D721Med (cell line): ENCODE measurements at places on chromosomes 12 and 14.

DNA sequence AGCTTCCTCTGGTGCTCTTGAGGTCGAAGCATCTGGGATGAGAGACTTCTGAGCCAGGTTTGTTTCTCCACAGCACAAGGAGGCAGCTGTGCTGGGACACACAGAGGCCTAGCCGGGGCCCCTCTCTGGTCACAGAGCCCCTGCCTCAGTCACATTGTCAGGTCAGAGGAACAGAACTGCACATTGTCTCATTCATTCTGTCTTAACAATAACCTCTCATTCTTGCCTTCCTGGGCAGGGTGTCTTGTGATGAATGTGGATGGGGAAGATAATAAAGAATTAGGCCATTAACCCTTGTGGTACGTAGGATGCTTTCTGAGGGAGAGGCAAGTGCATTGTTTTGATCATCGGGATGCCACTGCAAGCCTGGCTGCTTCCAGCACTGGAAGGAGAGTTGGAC lies 29.8 kb downstream of the FNTB start:
- no peak for DNase-seq

DNA sequence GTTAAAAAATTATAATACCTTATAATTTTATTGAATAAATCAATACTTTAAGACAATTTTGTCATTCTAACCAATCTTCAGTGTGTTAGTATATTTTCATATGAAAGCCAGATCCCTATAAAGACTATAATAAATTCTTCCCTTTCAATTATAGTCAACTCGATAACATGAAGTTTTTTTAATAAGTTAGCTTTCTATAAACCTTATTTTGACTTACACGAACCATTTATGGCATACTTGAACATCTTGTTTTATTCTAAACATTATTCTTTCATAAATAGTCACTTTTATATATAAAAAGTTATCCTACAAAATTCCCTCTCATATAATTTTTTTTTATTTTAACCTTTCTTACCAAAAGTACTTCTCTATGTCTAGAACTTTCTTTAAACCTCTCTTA lies 1002.3 kb downstream of the TMEM121 start:
- DNase-seq, result no peak

DNA sequence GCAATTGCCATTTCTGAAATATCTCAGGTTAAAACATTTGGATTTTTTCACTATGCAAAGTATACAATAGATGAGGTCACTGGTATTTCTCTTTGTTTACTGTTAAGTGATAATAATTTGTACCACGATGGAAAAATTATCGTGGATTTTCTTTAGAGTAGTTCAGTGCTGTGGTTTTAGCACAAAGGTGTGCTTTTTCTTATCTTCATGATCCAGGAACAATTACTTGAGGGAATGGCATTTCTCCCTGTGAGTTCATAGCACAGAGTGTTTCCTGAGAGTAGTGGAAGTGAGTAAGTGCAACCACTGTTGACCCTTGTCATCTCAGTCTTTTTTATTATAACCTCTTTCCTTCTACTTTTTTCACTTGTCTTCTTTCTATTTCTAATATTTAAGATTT lies 86.8 kb downstream of the FGD4 start:
- DNase-seq, result no peak

DNA sequence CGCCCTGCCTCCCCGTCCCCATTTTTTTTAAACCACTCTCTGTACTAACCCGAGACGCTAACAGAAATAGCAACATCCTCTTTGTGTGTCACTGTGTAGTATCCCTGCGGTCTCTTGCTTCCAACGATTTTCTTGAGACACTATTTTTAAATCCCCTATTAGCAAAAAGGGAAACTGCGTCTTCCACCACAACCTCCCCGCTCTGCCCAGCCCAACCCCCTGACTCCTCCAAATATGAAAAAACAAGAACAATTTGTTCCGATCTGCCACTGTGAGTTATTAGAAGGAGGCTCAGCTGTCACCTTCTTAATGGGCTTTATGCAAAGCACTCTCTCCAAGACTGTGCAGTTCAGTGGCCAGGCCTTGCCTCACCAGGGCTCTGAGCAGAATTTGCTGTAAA lies 76.3 kb downstream of the MAP1LC3B2 start:
- DNase-seq, result no peak
